ENCODE measurements at places on chromosomes 16 and 17. TPM values are rescaled to one million over a fixed set of nuclear protein-coding genes. Genes with fewer than 3 reads are reported as not detected.

GRCh38 chr17:16027708-16028584 lies 28.3 kb downstream of the TTC19 start:
- no peak for DNase-seq
- peaks cover 4% of the 10 kb centered on the region for H3K4me1 ChIP-seq
- no peak overlapping the region for H3K4me3 ChIP-seq

- peaks cover 14% of the 10 kb centered on the region for H3K4me1 ChIP-seq
- H3K4me3 ChIP-seq, result no peak overlapping the region
- no peak for DNase-seq
- H3K36me3 ChIP-seq, result no peaks in the 10 kb centered on the region
- no peak overlapping the region for H3K27ac ChIP-seq
- H3K27me3 ChIP-seq, result peaks cover 30% of the 10 kb centered on the region
These were observed 1.9 kb downstream of the EPN3 start for GRCh38 chr17:50534222-50534978.

CCDC40 gene
- total RNA-seq, result 0.71 TPM

DNA sequence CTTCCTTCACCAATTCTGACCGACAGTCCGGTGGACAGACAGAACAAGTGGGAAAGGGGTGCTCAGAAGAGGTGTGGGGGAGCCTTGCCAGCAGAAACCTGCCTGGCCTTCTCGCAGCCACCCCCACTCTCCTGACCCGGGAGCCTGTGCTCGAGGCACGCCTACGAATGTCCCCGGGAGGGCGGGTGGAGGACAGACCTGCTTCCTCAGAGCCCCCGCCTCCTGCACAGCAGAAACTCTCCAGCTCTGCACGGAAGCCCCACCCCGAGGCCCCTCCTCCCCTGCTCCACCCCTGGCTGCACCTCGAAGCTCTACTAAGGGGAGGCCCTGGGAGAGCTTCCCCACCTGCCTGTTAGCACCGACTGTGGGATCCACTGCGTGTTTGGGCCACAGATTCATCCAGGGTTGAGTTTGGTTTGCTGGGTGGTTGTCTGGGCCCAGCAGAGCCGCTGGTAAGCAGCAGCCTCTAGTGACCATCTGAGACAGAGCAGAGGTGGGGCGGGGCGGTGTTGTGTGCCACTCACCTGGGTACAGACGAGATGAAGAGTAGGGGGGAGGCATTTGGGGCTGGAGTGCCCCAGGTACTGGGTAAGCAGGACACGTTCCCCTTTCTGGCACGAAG lies 6.2 kb downstream of the TAF1C start:
- no peak for DNase-seq
- no peaks in the 10 kb centered on the region for H3K27me3 ChIP-seq
- no peak overlapping the region for H3K4me3 ChIP-seq
- no peak overlapping the region for H3K27ac ChIP-seq

- no peak for DNase-seq
- H3K36me3 ChIP-seq, result no peaks in the 10 kb centered on the region
- no peak overlapping the region for H3K4me3 ChIP-seq
- no peaks in the 10 kb centered on the region for H3K27me3 ChIP-seq
- H3K4me1 ChIP-seq, result no peaks in the 10 kb centered on the region
- no peak overlapping the region for H3K27ac ChIP-seq
These were observed 36.2 kb downstream of the RGS9 start for GRCh38 chr17:65173284-65173793.

GRCh38 chr16:49352892-49353291 lies 20.7 kb upstream of the C16orf78 start:
- H3K36me3 ChIP-seq, result no peaks in the 10 kb centered on the region
- H3K4me1 ChIP-seq, result no peaks in the 10 kb centered on the region
- no peak overlapping the region for H3K4me3 ChIP-seq
- DNase-seq, result no peak
- peaks cover 6% of the 10 kb centered on the region for H3K27me3 ChIP-seq

GRCh38 chr17:16352667-16353316 lies 477 bp downstream of the CENPV start:
- H3K4me1 ChIP-seq, result peaks cover 11% of the 10 kb centered on the region
- DNase-seq, result peak; percentile 42
- H3K27ac ChIP-seq, result peak overlapping the region; percentile 71
- no peaks in the 10 kb centered on the region for H3K27me3 ChIP-seq

TBC1D3G gene
- total RNA-seq, result not detected
